ENCODE measurements at places on chromosomes 7 and 10. TPM values are rescaled to one million over a fixed set of nuclear protein-coding genes. Genes with fewer than 3 reads are reported as not detected.

Gene FAM241B
- 7.6 TPM for total RNA-seq

Gene SMKR1
- total RNA-seq, result 0.63 TPM

Gene ACBD7
- 0.50 TPM for total RNA-seq

Gene CFTR
- total RNA-seq, result 12.8 TPM

Gene OR2A5
- not detected for total RNA-seq

Gene HOXA2
- 2.9 TPM for total RNA-seq

Gene ATE1
- 31.0 TPM for total RNA-seq

Gene JCAD
- total RNA-seq, result 27.1 TPM
